ENCODE measurements at places on chromosomes 3 and 15.

- no peak for DNase-seq
Measured at GRCh38 chr3:40169983-40170382, 139.5 kb upstream of the EIF1B start.

DNA sequence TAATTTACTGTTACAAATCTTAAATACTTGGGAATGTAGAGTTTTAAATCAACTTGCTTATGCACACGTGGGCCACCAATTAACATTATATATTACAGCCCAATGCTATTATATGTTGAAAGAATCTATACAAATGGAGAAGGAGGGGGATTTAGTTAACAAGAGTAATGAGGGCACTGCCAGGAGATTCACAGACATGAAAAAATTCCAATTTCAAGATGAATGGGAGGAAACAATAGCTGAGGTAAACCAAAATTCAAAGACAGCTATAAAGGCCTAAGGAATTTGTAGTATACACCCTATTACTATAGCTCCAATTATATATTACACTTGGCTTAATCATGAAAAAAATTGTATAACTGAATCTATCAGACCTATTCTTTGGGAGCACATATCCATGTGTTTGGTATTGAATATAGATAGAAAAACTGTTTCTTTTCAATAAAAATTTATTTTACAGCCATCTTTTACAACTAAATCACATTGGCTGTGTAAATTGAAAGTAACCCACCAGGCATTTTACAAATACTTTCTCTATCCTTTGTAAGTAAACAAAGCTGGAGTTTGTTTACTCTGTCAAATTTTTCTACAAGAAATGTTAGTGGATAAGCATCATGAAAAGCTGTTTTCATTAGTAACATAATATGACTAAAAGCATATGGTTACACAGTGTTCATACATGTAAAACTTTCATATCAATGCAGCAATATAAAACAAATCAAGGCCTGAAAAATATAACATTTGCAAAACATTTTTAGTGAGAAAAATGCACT, 1045.8 kb downstream of the ROBO1 start:
- DNase-seq: no peak

- no peak for DNase-seq
Measured at GRCh38 chr15:47194718-47195117, 522.6 kb upstream of the SEMA6D start.

- no peak for DNase-seq
Measured at GRCh38 chr15:71634820-71635560, 175.4 kb upstream of the NR2E3 start.

- no peak for DNase-seq
Measured at GRCh38 chr15:33200444-33200843, 5.9 kb upstream of the FMN1 start.

- no peak for DNase-seq
Measured at GRCh38 chr15:101046826-101047225, 127.7 kb downstream of the LRRK1 start.

DNA sequence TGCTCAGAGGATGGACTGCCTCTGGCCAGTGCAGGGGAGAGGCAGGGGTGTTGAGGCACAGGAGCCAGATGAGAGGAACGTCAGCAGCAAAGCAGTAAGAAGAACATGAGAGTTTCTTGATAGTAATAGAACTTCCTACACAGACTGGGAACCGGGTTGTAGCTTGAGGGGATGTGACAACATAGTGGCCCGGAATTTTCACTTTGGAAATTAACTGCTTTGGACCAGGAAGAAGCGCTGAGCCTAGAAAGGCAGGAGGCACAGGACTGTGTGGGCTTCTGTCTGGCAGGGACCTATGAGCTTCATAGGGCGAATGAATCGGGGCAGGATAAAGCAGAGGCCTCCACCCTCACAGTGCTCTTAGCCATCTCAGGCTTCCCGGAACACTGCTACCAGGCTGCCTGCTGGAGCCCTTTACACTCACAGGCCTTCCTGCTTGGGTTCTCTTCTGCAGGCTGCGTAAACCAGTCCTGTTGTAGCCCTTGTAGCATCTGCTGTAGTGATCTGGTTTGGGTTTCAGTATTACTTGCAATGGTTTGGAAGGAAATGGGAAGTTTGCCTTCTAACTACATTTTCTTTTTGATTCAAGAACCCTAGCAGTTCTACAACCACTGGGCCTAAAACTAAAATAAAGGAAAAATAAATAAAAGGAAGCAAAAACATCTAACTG, 3.3 kb upstream of the ADPGK start:
- DNase-seq: no peak

DNA sequence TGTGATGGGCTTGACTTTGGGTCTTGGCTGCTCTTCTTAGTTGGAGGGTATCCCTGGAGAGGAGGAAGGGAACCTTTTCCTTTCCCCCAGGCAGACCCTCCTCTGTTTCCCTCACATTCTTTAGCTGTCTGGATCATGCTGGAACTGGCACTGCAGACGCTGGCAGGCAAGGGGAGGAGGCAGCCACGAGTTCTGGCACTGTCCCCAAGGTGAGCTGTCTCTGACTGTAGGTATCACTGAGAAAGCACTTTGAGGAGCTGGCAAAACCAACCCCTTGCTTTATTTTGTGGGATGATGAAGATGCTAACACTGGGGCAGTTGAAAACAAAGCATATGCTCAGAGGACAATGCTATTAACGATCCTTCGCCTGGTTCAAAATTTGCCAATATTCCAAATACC, 175.0 kb downstream of the SOX2 start:
- no peak for DNase-seq

DNA sequence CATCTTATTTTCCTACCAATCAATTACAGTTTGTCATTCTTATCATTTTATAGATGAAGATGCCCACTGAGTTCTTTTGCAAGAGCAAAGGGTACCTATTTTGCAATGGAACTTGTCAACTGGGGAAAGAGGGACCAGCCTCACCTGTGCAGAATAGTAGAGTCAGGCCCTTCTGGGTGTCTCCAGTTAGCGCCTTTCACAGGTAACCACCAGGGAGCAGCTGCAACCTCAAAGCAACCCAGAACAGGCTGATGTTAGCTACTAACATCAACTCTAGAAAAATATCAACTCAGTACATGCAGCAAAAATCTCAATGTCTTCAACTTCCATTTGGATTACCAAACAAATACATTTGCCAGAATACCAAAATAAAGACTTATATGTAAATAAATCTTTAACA, 47.1 kb downstream of the SUMF1 start:
- no peak for DNase-seq

DNA sequence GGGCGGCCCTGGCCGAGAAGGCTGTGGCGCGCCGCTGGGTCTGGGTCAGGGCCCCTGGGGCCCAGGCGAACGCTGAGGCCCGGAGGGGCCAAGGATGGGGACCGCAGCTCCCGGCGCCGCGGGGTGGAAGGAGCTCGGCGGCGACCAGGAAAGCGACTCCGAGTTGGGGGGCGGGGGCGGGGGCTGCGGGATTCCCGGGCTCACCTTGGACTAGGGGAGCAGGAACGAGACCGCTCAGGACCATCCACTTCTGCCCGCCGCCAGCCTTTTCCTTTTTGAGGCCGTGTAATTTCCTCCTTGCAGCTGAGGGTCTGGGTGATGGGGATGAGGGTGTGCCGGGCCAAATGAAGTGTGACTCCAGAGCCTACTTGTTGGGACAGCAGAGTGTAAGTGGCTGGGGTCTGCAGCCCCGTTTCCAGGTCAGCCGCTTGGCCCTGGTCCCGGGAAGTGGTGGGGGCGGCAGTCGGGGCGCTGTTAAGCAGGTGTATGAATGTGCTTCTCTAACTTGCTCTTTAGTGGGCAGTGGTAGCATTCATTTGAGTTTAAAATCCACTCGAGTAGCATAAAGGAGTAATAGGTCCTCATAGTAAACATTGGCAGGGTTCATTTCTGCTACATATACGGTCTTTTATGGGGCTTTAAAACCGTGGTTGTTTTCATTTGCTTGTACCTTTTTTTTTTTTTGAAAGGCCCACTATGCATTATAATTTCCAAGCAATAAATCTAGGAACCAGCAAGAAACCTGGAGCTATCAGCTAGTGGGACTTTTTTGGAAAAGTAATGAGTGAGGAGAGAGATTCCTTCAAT, 717 bp downstream of the PXK start:
- no peak for DNase-seq

- DNase-seq: no peak
Measured at GRCh38 chr3:58190291-58190690, 20.5 kb downstream of the DNASE1L3 start.

GRCh38 chr3:160150525-160150924, 74.7 kb upstream of the C3orf80 start:
- no peak for DNase-seq

DNA sequence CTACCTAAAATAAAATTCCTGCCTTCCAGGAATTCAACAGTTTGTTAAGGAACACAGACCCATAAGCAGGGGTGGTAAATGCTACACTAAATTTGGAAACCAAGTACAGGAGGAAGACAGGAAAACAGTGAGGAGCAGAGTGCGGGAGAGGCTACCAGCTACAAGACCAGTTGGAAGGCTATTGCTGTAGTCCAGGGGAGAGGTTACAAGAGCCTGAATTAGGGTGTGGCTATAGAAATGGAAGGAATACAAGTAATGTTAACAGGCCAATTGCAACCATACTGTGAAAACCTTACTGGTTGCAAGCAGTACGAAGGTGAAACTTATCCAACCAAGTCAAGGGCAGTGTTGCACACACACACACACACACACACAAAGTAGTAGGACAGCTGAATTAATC, 880 bp upstream of the ARMC8 start:
- no peak for DNase-seq

GRCh38 chr3:5675319-5675718, 487.8 kb downstream of the EDEM1 start:
- DNase-seq: no peak

All from activated naive CD4-positive, alpha-beta T cell (primary cell).